ENCODE measurements at places on chromosomes 5 and 9.

- no peak for DNase-seq
Measured at GRCh38 chr5:74895906-74896305, 29.7 kb upstream of the FAM169A start.

- DNase-seq, result no peak
Measured at GRCh38 chr5:10401498-10401897, 40.2 kb upstream of the ROPN1L start.

GRCh38 chr9:123769719-123770118 is 160.2 kb downstream of the DENND1A start:
- no peak for DNase-seq

- DNase-seq, result no peak
Measured at GRCh38 chr5:97044052-97044451, 98.4 kb downstream of the LIX1 start.

DNA sequence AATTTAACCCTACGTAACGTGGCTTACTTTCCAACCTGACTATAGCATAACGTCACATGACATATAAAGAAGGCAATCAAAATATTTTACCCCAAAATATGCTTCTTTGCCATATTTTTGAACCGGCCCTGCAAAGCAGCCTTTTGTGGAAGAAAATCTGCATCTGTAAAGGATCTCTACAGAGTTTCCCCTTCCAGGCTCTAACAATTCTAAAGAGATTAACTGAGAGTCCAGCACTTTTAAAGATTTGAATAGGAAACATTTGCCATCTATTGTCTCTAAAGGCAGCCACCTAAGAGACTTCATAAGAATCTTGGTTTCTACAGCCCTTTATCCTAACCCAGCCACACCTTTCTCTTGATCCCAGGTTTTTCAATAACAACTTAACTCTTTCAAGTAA is 22.7 kb downstream of the AP3B1 start:
- no peak for DNase-seq

DNA sequence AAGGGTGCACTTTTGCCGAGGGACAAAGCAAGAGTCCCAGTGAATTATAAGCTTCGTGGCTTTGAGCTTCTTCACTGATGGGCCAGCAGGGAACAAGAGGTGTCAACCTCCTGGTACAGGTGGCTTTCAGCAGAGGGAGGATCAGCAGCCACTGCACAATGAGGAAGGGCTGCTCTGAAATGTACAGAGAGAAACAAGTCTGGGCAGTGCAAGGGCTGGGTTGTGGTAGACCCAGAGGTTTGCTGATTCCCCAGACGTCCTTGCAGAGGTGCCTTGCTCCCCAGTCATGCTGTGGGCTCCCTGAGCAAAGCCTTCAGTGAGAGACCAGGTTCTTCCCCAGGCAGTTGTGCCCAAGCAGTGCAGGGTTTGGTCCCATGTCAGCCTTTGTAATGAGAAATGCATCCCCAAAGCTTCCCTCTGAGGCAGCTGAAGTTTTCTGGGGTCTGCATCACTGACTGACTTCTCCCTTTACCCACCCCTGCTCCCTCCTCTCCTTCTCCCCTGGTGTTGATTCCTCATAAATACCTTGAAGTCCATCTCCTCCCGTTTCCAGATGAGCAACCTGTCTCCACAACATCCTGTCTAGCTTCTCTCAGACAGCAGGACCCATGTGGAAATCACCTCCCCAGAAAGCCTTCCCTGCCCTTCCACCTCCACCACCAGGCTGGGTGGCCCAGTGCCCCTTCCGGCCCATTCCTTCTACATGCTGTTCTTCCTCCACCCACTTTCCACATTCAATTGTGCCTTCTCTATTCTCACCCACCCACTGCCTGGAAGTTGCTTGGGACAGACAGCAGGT is 599.6 kb upstream of the ADAMTS16 start:
- no peak for DNase-seq

GRCh38 chr5:37709020-37709419 is 130.8 kb downstream of the GDNF start:
- no peak for DNase-seq

DNA sequence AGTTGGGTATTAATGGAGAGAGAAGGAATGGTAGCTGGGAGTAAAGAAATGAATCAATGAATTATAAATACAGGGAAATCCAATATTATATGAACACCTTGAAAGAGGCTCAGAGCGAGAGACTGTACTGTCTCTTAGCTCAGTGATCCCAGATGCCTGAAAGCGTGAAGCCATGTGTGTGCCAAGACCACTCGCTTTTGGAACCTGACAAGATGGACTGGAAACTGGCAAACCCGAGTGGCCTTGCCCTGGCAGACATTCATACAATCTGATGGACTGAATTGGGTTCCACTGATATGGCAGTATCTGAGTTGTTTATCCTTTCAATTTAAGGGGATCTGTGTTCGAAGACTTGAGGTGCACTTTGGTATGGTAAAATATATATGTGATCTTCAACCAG is 170.3 kb downstream of the ERCC6L2 start:
- no peak for DNase-seq

DNA sequence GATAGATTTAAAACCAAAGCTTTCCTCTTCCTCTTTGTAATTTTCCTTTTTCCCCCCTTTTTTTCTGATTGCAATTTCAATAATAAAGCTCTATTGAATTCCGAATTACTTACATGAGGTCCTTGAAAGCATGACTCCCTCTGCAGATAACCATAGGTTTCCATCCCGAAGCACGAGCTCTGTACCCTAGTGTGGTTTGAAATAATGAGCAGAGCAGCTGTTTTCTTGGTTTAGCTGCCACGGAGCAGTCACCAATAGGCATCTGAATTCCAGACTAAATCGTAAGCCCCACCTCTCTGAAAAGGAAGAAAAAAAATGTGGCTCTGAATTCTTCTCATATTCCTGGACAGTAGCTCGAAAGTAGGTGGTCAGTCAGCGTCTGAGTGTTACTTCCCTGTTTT is 18.5 kb upstream of the GNE start:
- DNase-seq, result no peak

GRCh38 chr5:77358255-77359205 is 133.6 kb downstream of the WDR41 start:
- no peak for DNase-seq

DNA sequence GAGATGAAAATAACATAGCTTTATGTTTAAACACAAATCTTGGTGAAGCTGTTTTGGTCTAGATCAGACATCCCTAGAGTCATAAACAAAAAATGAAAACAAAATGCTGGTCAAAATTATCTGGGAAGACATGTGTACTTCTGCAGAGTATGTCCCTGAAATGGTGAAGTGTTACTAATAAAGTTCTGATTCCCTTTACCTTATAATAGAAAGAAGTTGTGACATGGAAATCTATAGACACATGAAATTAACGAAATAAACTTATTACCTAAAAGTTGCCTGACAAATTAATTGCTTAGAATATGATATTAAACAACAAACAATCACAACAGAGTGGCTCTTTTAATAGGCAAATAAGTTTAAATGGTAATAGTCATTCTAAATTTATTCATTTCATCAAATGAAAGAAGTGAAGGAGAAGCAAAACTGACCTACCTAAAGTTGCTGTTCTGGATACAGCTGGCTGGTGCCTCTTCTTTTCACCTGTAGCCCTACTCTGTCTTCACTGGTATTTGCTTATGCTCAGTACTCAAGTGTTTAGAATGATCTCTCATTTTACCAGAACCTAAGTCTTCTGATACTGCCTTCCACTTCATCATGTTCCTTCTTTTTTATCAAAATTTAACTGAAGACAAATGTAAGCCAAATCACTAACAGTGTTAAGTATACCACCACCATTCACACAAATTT is 38.8 kb downstream of the FNIP1 start:
- no peak for DNase-seq
